ENCODE measurements at places on chromosomes 1 and 21.

GRCh38 chr1:100706856-100707255 lies 12.7 kb upstream of the VCAM1 start:
- DNase-seq = no peak

DNA sequence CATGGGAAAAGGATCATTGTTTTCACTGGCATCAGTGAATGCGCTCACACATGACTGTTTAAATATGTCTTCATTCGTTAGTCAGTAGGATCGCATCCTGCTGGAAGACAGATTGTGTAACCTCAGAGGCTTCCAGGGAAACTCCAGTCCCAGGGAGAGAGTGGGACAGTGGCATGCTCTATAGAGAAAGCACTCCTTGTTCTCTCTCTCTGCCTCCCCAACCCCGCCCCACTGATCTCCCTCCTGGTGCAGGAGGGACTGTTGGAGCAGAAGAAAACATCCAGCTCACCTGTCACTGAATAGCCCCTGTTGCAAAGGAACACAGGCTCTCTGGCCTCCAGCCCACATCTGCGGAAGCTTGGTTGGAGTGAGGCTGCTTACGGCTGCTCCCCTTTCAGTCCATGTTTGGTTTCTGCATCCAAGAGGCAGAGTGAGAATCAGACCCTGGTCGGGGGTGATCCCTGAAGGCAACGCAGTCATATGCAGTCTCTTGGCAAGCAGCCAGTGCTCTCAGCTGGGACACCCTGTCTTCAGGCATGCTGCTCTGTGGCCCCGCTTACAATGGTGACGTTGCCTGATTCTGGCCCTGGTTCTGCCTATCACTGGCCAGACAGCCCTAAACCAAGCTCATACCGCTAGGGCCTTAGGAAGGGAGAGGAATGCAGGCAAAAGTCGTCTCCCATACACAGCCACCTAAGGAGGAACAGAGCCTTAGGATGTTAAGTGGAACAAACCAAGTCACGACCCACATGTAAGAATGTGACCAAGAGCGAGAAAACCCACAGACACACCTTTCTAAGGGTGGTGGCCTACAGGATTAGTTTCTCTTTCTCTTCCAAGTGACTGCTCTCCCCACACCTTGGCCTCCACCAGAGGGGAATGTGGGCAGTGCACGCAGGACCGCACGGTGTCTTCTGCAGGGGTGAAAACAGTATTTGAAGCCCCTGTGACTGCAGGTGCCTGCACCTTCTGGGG lies 39.7 kb downstream of the BACE2 start:
- no peak for DNase-seq

DNA sequence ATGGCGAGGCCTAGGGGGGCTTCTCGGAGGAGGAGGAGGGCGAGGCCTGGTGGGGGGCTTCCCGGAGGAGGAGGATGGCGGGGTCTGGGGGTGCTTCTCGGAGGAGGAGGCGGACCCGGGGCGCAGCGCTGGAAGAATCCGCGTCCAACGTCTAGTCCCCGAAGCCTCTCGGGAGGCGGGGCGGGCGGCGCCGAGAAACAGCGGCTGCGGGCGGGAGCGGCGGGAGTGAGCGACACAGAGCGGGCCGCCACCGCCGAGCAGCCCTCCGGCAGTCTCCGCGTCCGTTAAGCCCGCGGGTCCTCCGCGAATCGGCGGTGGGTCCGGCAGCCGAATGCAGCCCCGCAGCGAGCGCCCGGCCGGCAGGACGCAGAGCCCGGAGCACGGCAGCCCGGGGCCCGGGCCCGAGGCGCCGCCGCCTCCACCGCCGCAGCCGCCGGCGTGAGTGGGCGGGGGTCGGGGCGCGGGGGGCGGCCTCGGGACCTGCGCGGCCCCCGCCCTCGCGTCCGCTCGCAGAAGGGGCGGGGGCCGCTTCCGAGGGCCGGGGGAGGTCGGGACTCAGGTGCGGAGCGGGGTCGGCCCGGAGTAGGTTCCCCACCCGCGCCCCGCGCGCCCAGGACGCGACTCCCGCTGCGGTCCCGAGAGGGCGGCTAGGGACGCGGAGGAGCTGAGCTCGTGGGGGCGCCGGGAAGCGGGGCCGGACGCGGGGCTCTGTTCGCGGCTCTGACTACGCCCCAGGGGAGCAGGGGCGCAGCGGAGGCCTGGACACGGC lies at the start of gene KLHL17:
Gene KLHL17, plus strand, starts transcription at position 222 of the 769 bp plus-strand sequence. Its CDS starts 110 bp downstream, at position 332.
- peak; percentile 69 for DNase-seq

DNA sequence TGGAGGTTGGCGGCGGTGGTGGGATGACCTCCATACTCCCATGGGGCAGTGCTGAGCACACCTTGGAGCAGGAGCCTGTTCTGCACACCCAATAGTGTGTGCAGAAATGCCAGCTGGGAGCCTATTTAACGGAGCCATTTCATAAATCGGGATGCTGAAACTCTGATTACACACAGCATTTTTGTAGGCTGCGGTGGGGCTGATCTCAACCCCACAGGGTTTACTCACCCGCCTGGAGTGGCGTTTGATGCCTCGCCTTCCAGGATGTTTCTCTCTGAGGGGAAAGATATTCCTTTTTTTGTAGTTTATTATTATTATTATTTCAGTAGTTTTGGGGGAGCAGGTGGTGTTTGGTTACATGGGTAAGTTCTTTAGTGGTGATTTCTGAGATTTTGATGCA lies 82.6 kb upstream of the WDR26 start:
- no peak for DNase-seq

- no peak for DNase-seq
These were observed 346.6 kb upstream of the DPYD start for GRCh38 chr1:98267423-98267822.

DNA sequence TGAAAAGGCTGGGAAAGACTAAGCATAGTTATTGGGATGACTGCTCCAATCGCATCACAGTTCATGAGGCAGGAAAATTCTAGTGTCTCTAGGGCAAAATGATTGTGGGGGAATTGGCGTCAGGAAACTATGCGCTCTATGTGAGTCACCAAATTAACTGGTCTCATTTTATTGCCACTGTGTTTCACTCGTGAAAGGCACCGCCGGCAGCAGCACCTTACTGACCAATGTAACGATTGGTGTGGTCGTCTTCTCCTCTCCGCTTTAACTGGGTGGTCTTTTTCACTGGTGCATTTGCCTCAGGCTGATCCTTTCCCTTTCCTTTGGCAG lies 83.5 kb downstream of the SPAG17 start:
- no peak for DNase-seq

DNA sequence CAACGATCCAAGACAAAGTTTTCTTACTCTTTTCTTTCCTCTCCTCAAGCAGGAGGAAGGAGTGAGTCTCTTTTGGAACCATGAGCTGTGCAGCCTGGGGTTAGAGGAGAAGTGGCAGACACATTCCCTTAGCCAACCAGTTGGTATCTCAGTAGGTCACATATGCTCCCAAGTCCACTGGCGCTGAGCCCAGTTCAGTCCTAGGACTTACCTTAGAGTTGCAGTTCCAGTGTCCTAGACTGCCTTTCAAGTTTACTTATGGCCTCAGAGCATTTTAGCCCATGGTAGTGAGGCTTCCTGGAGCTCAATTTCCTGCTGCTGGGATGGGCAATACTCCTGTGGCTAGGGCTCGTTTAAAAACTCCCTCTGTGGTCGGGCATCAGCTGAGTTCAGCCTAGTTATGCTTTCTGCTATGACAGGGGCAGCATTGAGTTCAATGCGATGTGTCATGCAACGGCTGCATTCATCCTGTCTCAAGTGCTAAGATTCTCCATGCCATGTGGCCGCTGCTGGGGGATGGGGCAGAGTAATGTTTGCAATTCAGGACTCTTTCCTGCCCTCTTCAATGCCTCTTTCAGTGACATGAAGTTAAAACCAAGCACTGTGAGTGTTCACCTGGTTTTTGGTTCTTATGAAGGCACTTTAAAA lies 103.8 kb downstream of the LRRC7 start:
- no peak for DNase-seq

GRCh38 chr1:40734882-40735628 lies 43.6 kb downstream of the NFYC start:
- DNase-seq = no peak

GRCh38 chr1:212186427-212187207 lies 98.6 kb upstream of the PPP2R5A start:
- DNase-seq = peak; percentile 55

GRCh38 chr1:190000365-190000872 lies 477.2 kb downstream of the BRINP3 start:
- no peak for DNase-seq

- peak; percentile 10 for DNase-seq
These were observed 26.7 kb downstream of the ATG4C start for GRCh38 chr1:62810420-62811274.

DNA sequence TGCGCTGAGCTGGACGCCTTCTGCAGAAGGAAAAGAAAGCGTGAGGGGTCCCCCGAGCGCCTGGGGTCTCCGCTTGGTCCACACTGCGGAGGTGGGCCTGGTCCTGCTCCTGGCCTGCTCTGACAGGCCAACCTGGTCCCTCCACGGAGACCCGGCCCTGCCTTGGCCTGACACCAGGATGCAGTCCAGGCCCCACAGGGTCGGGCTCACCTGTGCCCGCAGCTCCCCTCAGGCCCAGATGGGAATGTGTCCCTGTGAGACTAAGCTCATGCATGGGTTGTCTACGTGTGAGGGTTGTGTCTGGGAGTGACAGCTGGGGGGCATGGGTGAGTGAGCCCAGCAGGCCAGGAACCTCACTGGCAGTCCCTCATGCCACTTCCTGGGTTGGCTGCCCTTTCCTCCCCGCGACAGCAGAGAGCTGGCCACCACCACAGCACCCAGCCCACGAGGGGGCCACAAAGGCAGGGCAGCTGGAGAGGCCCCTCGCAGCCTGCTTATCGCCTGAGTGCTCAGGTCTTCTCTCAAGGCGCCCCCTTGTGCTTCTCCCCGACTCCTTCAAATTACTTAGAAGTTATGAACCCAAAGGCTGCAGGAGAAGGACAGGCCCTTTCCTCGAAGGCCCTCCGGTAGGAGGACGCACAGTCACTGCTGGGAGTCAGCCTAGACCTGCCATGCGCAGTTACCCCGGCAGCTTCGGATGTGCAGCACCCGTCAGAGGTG lies 41.1 kb downstream of the SLC45A1 start:
- no peak for DNase-seq

DNA sequence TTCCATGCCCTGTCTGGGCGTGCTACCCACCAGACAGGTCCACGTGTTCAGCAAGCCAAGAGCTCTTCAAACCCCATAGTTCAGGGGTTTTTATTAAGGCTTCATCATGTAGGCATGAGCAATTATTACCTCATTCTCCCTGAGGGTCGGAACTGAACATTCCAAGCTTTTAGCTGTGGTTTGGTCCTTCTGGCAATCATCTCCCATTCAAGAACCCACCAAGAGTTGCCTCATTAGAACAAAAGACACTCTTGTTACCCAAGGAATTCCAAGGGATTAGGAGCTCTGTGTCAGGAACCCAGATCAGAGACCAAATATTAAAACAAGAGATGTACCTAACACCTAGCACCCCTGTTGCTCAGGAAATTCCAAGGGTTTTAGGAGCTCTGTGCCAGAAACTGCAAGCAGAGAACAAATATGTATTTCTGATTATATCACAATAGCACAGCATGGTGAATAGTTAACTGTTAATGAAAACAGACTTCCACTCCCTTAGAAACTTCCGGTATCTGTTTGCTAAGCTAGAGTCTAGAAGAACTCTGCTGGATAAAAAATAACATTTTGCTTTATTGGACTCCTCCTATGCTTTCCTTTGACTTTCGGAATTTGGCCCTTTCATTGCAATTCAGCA lies 201.2 kb upstream of the L1TD1 start:
- DNase-seq = no peak

DNA sequence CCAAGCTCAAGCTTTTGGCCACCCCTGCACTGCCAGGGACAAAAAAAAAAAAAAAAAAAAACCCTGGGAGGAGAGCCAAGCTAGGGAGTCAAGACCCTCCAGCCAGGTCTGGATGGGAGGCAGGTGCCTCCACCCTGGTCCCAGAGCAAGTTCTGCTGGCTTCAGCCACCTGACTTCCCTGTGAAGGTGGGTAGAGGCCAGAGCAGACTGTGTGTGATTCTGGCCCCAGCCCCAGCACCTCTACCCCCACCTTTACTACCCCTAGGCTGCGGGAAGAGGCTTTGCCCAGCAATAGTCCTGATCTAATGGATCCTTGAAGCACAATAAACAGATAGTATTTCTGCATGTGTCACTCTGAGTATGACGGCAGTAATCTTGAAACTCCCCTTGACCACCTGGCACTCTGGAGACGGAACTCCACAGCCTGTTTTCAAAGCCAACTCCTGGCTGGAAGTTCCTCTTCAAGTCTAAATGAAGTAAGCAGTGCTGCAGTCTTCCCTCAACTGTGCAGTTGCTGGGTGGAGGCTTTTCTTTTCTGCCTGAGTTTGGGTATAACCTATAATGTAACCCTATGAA lies 9.8 kb downstream of the PDZK1IP1 start:
- no peak for DNase-seq

DNA sequence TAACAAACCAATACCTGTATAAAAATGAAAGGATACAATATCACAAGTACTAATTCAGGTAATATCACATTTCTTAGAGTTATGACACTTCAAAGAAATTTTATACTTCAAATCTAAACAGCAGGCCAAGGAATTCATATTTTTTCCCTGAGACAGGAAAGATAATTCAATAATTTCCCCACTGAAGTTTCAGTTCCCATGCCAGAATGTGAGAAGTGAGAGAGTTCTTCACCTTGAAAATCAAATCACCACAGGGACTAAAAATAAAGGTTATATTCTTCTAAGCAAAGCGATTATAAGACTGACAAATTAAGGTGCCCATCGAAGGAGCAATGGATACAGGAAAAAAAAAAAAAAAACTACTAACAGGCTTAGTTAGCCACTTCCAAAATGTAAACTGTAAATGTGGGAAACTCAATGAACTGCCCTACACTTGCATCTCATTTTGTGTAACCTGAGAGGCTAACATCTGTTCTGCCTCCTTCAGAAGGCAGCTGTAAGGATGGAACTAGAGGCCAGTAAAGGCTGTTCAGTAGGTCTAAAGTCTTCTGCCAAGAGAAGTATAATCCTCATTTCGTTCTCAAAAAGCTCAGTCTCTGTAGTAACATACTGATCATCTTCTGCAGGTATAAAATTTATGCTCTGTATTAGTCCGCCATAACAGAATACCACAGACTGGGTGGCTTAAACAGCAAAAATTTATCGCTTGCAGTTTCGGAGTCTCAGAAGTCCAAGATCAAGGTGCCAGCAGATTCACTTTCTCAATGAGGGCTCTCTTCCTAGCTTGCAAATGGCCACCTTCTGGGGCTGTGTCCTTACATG lies 127.8 kb downstream of the RERE start:
- no peak for DNase-seq

GRCh38 chr21:17819877-17820229 lies 697 bp upstream of the C21orf91 start:
- DNase-seq = peak; percentile 69

DNA sequence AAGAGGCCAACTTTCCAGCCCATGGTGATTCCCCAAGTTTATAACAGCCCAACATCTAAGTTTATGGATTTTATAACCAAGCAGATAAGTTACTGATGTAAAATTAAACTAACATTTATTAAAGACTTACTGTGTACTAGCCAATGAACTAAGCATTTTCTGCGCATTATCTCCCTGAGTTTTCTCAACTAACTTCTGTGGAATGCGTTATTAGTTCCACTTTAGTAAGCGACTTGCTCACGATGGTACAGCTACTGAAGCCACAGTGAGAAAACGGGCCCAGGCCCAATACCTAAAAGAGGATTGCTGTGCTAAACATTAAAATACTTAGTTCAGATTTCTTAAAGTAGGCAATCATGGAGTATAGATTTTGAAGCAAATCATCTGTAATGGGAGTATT lies 61.0 kb downstream of the ZBTB18 start:
- no peak for DNase-seq

- DNase-seq = peak; percentile 79
These were observed 84.3 kb upstream of the VAV3 start for GRCh38 chr1:108049178-108049819.

GRCh38 chr1:44033041-44033575 lies 1.8 kb upstream of the SLC6A9 start:
- DNase-seq = no peak

- DNase-seq = no peak
These were observed 1.6 kb upstream of the SHC1 start for GRCh38 chr1:154972213-154972516.

Measured in inflammatory macrophage (primary cell).